Osteocyte (in vitro differentiated cells): ENCODE measurements at places on chromosomes 12 and 14. TPM values are rescaled to one million over a fixed set of nuclear protein-coding genes. Genes with fewer than 3 reads are reported as not detected.

Gene TAS2R7
- not detected in 2 replicates for total RNA-seq

Gene GSC
- total RNA-seq, result not detected in 2 replicates

DNA sequence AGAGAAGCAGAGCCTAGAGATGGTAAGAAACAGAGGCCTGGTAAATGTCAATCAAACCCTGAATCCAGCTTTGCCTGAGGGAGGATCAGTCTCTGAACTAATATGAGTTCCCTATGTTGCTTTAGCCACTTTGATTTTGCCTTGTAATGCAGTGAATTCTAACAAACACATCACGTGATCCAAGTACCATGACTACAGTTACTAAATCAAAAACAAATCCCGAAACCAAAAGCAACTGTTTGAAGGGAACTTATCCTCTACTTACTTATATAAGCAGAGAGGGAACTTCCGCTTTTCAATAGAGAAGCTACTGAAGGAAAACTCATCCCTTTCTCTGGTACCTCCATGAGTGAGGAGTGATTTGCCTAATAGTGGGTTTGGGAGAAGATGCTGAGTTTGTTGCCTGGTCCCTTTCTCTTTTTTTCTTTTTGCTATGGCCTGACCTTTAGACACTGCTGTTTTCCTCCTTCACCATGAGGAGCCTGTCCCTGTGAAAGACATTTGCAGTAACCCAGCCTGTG is 7.7 kb upstream of the PPTC7 start:
- no peak for DNase-seq

- DNase-seq, result no peak
Measured at GRCh38 chr12:71725011-71725410, 29.7 kb upstream of the RAB21 start.

DNA sequence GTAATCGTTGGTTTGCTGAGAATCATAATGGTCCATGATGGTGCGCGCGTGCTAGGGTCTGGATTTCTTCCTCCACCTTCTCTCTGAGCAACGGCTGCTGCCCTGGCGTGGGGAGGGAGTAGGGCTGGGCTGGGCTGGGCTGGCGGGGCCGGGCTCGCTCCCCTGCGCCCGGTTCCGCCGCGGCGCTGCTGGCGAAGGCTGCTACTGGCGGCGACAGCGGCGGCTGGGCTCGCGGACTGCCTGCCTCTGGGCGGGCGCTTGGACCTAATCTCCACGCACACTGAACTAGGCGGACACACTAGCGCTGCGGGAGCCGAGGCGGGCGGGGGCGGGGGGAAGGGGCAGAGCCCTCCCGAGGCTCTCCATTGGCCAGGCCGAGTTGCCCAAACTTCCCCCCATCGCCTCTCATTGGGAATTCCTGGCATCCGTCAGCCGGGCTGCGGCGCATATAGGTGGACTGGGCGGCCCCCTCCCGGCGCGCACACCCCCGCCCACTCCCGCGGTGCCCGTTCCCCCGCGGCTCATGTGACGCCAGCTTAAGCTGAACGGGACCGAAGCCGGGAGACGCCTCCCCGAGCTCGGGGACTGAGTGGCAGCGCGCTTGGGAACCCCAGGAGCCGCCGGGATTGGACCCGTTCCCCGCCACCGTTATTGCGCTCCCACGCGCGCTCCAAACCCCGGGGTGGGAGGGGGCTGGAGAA is at the start of gene ACTN1:
Gene ACTN1, minus strand, starts transcription at position 282 of the 701 bp plus-strand sequence. Its CDS starts 246 bp downstream, at position 36.
- peak; percentile 97 for DNase-seq

GRCh38 chr12:50110127-50110761 is 1.8 kb upstream of the COX14 start:
- DNase-seq, result no peak

GRCh38 chr12:22796941-22797630 is 172.1 kb downstream of the ETNK1 start:
- no peak for DNase-seq

DNA sequence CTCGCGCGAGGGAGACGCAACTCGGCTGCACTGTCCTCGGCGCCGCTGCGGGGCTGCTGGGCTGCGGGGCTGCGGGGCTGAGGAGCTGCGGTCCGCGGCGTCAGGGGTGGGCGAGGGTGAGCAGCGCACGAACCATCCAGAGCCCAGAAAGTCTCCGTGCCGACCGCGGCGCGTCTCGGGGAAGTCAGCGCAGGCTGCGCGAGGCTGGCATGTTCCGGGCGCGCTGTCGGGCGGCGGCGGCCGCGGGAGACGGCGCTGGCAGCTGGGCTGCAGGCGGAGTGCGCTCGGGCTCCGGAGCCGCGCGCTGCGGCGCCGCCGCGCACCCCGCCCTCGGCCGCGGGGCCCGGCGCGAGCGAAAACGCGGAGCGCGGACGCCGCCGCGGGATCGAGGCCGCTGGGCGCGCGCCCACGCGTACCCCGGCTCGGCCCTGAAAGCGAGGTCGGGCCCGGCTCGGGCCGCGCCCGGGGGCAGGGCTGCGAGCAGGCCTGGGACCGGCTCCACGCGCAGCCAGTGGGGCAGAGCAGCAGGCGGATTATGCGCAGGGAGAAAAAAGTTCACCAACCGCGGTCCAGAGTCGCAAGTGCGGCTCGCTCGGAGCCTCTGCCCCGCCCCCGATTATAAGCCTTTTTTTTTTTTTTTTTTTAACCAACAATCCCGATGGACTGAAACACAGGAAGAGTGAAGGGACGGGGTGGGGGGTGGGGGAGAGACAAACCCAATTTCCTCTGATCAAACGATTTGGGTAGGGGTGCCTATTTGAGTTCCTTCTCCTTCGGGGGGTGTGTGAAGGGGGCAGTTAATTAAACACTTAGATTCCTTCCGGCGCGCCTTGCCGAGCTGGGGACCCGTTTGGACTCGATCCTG is at the start of gene PRICKLE1:
Gene PRICKLE1, minus strand, starts transcription at position 282 of the 865 bp plus-strand sequence. CDS start 117,230 bp downstream, outside the sequence.
- no peak for DNase-seq

GRCh38 chr12:93757792-93758694 is 80.9 kb downstream of the CRADD start:
- DNase-seq, result no peak

- DNase-seq, result no peak
Measured at GRCh38 chr12:122023339-122024131, 1.9 kb downstream of the BCL7A start.

DNA sequence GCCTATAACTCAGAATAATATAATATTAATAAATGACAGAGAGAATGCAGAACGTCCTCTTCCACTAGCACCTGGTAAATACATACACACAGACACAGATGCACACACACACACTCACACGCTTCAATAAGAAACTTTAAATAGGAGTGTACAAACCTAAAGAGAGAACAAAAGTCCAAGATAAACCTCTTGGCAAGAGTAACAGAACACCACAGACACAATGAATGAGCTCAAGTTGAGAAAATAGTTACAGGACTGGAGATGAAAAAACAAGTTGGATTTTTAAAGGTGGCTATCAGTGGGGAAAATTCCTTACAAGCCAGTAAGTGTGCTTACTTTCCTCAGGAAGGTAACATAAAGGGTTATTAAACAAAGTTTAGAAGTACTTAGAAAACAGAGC is 35.2 kb downstream of the CRY1 start:
- DNase-seq, result no peak

- DNase-seq, result no peak
Measured at GRCh38 chr14:56173365-56173922, 55.2 kb downstream of the PELI2 start.
